ENCODE measurements at places on chromosomes 5 and 9.
A peak's percentile ranks its signal among the peaks of the same experiment; 100 is the strongest.

DNA sequence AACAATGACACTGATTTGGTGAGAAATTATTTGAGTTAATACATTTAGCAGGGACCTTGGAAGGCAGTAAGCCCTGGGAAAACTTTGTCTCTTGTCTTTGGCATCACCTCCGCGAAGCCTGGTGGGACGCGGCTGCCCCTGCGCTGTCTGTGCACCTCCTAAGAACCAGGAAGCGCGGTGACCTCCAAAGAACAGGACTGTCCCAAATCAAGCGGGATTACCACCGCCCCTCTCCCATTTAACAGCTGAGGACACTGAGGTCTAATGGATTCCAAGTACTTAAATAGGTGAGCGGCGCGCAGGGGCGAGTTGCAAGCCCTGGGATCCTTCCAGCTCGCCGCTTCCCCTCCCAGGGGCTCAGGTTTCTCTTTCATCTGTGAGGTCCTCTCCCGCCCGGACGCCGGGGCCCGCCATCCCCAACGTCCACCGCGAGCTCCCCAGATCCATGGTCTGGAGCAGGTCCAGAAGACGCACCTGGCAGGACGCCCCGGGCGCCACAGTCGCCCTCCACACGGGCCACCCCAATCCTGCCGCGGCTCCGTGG, 432 bp downstream of the STARD4 start:
- DNase-seq = no peak

GRCh38 chr5:16912080-16912479, 24.0 kb downstream of the MYO10 start:
- DNase-seq = no peak

- DNase-seq = no peak
Observed at GRCh38 chr9:131605770-131606590, 60.7 kb downstream of the PRRT1B start.

DNA sequence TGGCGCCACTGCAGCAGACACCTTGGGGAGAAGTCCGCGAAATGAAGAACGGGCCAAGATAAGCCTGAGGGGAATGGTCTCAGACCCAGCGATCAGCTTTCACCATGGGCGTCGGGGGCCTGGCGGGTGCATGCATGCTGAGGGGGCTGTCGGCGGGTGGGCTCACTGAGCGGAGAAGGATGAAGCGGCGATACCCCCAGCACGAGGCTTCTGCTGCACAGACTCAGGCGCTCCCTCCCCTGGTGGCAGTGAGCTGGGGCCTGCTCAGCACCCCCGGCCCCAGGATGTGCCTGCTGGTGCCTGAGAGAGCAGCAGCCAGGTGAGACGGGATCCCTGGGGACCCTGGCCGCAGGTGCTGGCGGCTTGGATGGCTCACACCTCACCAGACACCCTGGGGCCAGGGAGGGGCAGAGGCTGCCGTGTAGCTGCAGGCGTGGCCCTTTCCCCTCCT, 31.2 kb downstream of the CEP72 start:
- DNase-seq = no peak

GRCh38 chr5:55847837-55848236, 3.3 kb upstream of the IL31RA start:
- peak; percentile 6 for DNase-seq

GRCh38 chr5:127957701-127958239, 125.8 kb upstream of the SLC12A2 start:
- DNase-seq = no peak

- DNase-seq = no peak
Observed at GRCh38 chr9:19009391-19009965, 23.5 kb downstream of the SAXO1 start.

DNA sequence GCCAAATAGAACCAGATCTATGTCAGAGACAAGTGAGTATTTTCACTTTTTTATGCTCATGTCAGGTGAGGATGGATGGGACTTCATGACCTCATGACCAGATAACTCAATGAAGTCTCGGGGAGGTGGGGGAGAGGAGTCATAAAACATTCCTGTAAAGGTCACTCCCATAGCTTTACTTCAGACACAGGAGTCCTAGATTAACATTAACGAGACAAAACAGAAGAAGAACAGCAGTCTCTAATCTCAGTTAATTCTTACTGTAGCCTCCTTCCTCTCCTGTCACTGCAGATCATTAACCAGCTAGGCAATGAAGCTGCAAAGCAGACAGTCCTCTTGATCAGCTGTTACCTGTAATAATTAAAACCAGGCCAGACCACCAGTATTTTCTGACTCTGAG, 11.2 kb downstream of the CRHBP start:
- DNase-seq = no peak

- DNase-seq = no peak
Observed at GRCh38 chr5:17056141-17056631, 120.1 kb upstream of the MYO10 start.

- DNase-seq = no peak
Observed at GRCh38 chr5:147081311-147081764, 153.5 kb upstream of the STK32A start.

DNA sequence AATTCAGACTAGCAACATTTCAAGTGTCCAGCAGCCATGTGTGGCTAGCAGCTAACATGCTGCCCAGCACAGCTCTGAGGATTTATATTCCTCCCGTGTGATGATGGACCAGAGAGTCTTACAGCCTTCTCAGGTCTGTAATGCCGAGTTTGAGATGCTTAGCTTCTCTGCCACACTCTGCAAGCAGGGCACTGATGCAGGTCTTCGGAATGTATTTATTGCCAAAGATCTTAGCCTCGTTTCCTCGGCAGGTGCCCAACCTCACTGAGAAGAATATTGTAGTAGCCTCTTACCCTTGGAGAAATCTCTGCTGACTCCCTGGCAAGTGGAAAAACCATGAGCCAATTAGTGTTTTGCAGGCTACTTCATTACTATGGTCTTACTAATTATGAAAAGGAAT, 3.7 kb upstream of the RAI14 start:
- DNase-seq = no peak

DNA sequence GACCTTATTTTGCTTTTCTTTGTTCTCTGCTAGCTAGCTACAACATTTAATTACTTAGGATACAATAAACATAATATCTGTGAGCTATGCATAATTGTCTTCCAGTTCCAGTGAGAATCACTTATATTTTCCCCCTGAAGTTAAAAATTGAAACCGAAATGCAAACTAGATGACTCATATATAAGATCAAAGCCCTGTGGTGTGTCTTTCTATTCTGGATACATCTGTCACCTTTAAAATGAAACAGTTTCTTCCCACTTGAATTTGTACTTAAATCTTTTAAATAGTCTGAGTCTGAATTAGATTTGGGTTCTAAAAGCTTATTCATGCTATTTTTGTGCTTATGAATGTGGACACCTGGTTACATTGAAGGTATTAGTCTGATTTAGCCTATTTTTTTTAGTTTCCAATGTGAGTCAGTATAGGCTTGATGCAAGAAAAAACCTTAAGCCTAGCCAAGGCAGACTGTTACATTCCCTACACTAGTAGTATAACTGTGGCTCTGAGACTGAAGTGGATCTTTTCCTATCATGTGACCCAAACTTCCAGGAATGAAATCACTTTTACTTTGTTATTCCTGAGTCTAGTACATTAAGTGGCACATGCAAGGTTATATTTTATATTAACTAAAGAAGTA, 703.5 kb upstream of the RGMB start:
- peak; percentile 2 for DNase-seq

GRCh38 chr5:39164016-39164415, 55.3 kb downstream of the FYB1 start:
- DNase-seq = no peak

DNA sequence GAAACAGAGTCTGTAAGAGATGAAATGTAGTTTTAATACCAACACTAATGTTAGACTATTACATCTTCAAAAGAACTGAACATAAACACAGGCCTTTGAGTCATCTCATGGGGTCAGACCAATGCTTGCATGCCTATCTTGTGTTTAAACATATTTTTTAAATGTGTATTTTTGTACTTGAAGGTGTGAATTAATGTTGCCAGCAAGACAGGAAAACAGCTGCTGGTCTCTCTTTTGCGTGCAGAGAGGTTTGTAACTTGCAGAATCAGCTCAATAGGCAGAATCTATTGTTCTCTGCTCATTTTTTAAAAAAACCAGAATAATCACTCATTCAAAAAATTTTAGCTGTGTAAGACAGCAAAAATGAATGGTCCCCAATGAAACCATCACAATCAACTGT, 180.2 kb downstream of the ALDH1A1 start:
- DNase-seq = no peak

GRCh38 chr9:133135146-133135745, 14.2 kb upstream of the RALGDS start:
- peak; percentile 88 for DNase-seq

DNA sequence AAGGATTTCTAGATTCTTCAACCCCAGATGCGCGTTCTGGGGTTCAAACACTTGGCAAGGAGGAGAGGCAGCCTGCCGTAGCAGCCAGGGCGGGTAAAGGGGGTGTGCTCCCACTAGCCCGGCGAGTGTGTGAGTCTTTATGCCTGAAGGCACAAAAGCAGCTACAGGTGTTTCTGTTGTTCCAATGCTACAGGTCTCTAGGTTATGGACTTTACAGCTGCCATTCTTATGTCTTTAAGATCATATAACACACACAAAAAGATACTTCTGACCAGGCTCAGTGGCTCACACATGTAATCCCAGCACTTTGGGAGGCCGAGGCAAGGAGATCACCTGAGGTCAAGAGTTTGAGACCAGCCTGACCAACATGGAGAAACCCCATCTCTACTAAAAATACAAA, 133.6 kb upstream of the RETREG1 start:
- DNase-seq = no peak

DNA sequence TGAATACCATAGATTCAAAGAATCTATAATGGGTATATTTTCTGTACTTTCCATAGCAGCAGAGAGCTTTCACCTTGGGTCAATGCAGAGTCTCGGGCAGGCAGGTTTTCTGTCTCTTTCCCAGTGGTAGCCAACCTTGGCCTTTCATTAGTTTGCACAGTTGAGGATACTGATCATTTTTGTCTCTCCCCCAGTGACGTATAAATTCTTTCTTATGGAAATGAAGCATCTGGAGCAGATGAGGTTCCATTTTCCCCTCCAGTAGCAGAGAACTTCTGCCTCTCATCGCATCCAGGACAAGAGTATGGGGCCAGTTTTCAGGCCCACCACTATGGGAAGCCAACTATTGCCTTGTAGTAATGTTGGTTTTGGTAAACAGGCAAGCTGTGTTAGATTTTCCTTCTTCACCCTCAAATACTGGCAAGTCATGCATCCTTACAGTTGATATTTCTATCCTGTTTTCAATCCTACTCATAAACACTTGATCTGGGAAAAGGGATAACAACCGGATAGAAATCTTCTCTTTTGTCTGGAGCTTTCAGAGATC, 845.2 kb upstream of the CDH18 start:
- no peak for DNase-seq

- no peak for DNase-seq
Observed at GRCh38 chr5:88251048-88251711, 17.5 kb downstream of the TMEM161B start.

DNA sequence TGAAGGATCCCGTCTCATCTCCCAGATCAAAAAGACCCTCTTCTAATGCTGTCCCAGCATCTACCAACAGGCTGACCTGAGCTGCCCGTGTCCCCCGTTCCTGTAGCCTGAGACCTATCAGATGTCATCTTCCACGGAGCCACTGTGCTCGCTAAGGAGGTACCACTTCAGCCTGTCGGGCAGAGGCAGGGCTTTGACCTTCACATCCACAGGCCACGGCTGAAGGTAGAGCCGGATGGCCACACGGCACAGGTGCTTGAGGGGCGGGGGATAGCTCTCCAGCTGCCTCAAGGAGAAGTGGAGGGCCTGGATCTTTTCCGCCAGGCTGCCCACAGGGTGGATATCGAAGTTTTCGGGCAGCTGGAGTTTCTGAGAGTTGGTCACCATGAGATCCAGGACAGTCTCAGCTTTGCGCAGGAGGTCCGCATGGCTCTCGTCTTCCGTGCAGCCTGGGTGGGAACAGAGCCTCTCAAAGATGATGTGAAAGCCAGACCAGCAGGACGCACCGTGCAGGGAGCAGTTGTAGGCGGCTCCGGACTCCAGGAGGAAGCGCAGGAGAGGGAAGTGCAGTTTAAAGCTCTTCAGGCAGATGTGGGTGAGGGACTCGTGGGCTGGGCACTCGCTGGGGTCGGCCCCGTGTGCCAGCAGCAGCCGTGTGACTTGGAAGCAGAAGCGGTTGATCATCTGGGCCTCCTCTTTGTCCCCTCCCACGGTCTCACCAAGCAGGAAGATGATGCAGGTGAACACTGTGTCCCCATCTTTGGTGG, 4.1 kb downstream of the ASB6 start:
- no peak for DNase-seq

GRCh38 chr5:92429646-92430045, 1046.5 kb upstream of the ARRDC3 start:
- no peak for DNase-seq

DNA sequence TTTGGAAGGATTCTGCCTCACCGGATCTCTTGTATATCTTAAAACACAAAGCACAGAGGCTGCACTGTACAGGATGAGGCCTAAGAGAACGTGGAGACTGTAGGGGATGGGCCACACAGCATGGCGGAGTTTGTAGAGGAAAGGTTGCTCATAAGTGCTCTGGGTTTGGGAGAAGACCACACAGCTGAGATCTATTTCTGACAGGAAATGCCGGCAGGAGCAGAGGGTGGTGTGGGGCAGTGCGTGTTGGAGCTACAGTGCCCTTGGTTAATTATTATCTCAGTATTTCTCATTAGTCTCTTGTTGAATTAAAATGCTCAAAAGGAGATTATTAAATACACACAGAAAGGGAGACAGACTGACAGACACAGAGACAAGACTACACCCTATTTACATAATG, 9.6 kb downstream of the PALM2AKAP2 start:
- DNase-seq = no peak

DNA sequence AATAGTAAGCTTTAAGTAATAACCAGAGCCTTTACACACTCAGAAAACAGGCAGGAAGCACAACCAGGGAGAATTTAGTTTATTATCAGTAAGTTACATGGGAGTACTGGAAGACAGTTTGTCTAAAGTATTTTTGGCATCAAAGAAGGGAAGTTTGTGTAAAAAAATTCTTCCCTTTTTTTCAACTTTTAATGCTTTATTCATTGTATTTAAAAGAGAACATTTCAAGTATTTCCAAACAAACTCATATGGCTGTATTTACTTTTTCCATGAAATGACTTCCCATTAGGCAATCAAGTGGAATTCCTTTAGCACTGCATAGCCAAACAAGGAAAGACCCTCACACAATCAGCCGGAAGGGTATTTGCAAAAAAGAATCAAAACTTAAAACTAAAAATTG, 26.7 kb downstream of the RNF145 start:
- DNase-seq = peak; percentile 53

- no peak for DNase-seq
Observed at GRCh38 chr5:69167493-69167855, 524 bp downstream of the CCNB1 start.

- DNase-seq = no peak
Observed at GRCh38 chr9:36092509-36093215, 43.9 kb upstream of the GLIPR2 start.

- DNase-seq = no peak
Observed at GRCh38 chr5:14066326-14066725, 76.8 kb upstream of the TRIO start.

GRCh38 chr9:104961701-104962359, 33.9 kb upstream of the ABCA1 start:
- no peak for DNase-seq

GRCh38 chr5:144333336-144333920, 162.8 kb downstream of the KCTD16 start:
- peak; percentile 4 for DNase-seq
